ENCODE measurements at places on chromosomes 4 and X.

DNA sequence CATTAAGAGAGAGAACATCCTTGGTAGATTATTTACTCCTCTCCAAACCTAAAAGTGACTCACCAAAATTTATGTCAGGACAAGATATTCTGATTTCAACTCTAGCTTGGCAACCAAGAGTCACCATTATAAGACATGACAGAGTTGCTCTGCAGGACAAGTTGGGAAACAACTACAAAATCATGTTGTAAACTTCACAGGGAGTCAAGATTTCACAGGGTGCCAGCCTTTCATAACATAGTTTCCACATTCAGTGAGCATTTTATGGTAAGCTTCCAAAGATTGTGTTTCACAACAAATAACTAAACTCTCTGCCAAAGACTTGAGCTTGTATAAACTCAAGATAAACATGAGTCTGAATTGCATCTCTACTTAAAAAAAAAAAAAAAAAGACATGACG is 121.0 kb upstream of the DIAPH2 start:
- no peak for DNase-seq

- DNase-seq: peak; percentile 11
Measured at GRCh38 chr4:95867919-95868318, 28.0 kb downstream of the PDHA2 start.

- DNase-seq: no peak
Measured at GRCh38 chrX:135421932-135422809, at the start of gene SMIM10L2A. Gene SMIM10L2A (plus strand): TSS chrX:135421944. CDS start chrX:135422132, 188 bp downstream.

DNA sequence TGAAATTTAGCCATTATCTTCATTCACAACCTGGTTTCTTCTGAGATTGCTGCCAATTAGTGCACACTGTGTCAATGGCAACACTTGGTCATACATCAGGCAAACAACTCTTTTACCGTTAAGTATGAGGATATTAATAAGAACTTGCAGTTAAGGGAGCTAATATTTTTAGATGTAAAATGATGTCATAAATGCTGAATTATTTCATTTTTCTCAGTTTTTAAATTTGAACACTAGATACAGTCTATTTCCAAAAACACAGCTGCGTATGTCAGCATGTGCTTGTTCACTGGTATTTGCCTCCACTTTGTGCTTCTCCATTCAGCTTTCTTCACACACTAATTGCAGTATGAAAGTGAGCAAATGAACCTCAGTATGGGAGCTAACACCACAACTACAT is 1.6 kb downstream of the KLHL13 start:
- no peak for DNase-seq

- no peak for DNase-seq
Measured at GRCh38 chrX:38103857-38104812, 97.8 kb downstream of the SYTL5 start.

DNA sequence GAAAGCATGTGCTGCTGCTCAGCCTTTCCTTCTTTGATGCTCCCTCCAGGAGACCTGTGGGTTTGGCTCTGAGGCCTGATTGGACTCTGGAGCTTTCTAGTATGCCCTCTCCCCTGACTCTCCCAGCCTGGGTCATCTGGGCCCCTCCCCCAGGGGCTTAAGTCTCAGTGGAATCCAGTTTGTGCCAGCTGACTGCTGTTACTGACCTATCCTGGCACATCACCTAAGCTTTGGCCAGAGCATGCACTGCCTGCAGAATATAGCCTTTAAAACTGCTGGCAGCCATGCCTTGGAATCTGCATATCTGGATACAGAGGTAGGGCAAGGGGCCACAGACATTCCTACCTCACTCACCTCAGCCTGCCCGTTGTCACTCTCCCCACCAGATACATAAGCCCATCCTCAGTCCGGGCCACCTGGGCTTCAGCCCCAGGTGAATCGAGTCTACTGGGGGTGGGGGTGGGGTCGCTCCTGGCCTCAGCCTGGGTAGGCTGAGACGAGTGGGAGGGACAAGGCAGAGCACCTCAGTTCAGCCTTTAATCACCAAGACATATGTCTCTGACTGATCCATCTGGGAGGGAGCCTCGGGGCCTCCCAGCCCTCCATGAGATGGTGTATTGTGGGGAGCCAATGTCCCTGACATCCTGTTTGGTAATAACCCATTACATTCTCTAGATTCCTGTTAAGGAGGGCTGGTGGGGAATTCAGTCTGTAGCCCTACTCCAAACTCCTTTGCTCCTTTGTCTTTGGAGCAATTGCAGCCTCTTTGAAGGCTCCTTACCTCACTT is 61.2 kb downstream of the STARD8 start:
- DNase-seq: peak; percentile 39
